HepG2 (cell line): ENCODE measurements at places on chromosomes 7 and 10.
A peak's percentile ranks its signal among the peaks of the same experiment; 100 is the strongest.

DNA sequence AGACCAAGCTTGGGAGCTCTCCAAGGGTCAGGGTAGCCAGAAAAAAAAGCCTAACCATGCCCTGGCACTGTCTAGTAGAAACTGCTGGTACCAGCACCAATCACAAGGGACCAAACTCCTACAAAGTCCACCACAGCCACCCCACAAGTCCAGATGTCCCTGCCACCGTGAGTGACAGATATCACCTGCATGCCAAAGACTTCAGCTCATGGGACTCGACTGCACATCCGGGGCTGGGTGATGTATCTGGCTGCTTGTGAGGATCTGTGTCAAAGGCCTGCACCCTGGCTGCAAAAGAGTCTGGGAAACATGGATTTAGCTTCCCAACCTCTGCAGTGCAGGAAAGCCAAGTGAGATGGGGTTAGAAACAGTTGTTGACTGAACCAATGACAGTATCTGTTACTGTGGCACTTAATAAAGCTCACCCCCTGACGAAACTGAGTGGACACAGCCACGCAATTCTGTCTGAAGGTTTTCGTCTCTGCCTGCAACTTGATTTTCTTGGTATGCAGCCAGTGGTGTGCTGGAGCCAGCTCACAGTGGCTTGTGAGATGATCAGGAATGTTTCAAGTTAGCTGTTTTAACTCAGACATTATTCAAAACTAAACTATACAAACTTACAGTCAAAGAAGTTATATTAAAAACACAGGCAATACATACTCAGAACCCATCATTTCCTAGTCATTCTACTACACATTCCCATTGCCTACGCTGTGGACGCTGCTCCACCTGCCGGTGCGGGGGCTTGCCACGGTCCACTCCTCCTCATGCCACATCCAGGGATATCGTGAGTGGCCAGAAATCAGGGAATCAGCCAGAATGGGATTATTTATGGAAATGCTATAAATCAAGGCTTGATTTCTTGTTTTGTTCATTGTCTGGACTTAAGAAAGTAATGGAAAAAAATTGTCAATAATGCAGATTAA lies 9.2 kb downstream of the ZNF488 start:
- peaks cover 2% of the 10 kb centered on the region; the same call in 1 of the 2 replicates for H3K4me1 ChIP-seq
- DNase-seq: no peak
- no peaks in the 10 kb centered on the region for H3K36me3 ChIP-seq
- no peak overlapping the region for H3K4me3 ChIP-seq

DNA sequence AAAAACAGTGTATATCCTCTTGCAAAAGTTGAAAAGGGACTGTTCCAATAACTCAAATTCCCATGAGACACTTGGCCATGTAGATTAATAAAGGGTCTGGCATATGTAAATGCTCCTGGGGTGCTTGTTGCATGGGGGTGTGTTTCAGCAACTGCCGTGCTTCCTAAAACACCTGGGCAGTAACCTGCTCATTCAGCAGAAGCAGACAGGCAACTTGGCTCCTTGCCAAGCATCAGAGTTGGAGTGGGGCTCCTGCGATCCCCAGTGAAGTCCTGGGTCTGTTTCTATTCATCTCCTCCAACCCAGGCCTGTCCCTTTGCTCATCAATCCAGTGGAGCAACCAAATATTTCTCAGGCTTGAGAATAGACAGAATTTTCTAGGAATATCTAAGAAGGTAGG lies 42.2 kb upstream of the ADAM12 start:
- no peak overlapping the region for H3K27ac ChIP-seq
- no peaks in the 10 kb centered on the region for H3K4me1 ChIP-seq
- no peaks in the 10 kb centered on the region for H3K36me3 ChIP-seq
- no peak overlapping the region for H3K4me3 ChIP-seq

DNA sequence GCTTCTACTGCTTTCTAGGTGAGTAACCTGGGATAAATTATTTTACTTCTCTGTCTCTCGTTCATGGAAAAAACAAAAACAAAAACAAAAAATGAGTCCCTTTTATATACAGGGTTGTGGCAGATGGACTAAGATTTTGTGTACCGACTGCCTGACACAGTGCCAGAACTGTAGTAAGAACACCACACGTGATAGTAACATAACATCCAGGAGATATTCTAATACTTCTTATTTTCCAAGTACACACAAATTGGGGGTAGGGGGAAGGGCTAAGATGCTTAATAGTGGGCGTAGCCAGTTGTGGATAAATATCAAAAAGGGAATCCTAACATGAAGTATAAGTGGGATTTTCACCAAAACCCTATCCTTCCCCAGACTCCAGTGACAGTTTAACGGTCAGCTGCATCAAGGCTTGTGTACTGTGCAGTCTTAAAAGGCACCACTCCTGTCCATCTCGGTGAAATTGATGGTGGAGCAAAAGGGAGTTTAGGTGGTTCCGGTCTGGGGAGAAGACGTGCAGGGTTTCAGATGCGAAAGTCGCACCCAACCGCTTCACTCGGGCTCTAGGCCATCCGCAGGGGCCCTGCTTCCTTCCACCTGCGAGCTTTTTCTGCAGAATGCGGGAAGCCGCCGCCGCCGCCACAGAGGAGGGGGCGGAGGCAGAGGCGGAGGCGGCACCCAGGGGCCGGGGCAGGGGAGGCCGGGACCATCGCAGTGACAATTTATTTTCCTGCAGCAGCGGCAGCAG lies at the start of gene STAMBPL1:
Gene STAMBPL1 (plus strand): TSS at position 712 of the 748 bp plus-strand sequence. CDS start 21,464 bp downstream, outside the sequence.
- H3K4me1 ChIP-seq: peaks cover 20% of the 10 kb centered on the region
- peak within 1 kb of the TSS; percentile 65 for H3K4me3 ChIP-seq

- H3K36me3 ChIP-seq: no peaks in the 10 kb centered on the region
- H3K27ac ChIP-seq: no peak overlapping the region
- H3K27me3 ChIP-seq: peaks cover 2% of the 10 kb centered on the region; the same call in 1 of the 2 replicates
- H3K4me1 ChIP-seq: no peaks in the 10 kb centered on the region
Measured at GRCh38 chr10:28644647-28645046, 32.7 kb upstream of the BAMBI start.

- H3K27ac ChIP-seq: no peak overlapping the region
- no peaks in the 10 kb centered on the region for H3K4me1 ChIP-seq
- H3K36me3 ChIP-seq: no peaks in the 10 kb centered on the region
- peaks cover 3% of the 10 kb centered on the region; the same call in 1 of the 2 replicates for H3K27me3 ChIP-seq
- no peak overlapping the region for H3K4me3 ChIP-seq
Measured at GRCh38 chr7:1697499-1698125, 27.5 kb downstream of the ELFN1 start.

DNA sequence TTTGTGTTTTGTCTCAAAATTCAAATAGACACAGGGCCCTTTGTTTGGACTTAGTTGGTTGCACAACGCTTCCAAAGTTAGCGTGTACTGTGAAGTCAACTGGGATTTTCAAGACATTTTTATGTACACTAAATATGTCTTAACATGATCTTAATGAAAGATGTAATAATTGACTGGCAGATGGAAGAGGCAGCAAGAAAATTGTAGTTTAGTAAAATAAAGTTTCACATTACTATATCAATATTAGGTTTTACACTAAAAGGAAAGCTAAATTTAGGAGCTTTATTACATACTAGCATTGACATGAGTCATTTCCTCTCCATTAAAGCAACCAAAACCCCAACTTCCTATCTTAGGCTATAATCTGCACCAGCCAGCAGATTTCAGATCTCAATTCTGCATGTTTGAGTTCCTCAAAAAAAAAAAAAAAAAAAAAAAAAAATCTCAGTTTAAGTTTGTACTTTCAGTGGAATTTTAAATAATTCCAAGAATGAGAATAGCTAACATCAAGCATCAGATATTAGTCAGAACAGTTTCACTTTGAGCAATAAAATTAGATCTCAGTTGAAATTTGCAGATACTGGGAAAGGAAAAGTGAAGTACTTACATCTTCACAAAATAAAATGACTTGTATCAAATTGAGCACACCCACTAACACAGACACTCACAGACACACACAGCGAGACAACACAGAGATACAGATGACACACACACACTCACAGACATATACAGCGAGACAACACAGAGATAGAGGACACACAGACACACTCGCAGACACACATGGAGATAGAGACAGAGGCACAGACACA lies 346.6 kb upstream of the KLF6 start:
- H3K4me1 ChIP-seq: peaks cover 26% of the 10 kb centered on the region
- no peaks in the 10 kb centered on the region for H3K36me3 ChIP-seq
- H3K27me3 ChIP-seq: no peaks in the 10 kb centered on the region
- no peak overlapping the region for H3K4me3 ChIP-seq
- DNase-seq: no peak

DNA sequence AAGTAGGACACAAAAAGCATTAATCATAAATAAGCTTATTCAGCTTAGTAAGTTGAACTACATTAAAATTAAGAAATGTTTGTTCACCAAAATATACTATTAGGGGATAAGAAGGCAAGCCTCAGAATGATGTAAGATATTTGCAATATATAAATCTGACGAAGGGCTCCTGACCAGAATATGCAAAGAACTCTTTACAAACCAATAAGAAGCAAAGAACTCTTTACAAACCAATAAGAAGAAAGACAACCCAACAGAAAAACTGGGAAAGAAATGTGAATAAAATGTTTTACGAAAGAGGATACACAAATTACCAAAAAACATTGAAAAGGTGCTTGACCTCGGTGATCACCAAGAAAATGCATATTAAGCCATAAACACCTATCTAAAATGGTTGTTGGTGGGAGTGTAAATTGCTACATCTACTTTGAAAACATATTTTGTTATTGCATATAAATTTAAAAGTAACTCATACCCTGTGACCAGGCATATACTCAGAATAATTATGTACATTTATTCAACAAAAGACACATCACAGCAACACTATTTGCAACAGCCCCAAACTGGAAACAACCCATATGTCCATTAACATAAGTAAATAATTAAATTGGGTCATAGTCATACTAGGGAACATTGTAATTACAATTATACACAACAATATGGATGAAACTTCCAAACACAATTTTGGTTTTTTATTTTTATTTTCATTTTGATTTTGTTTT lies 83.3 kb upstream of the CTBP2 start:
- no peaks in the 10 kb centered on the region for H3K4me1 ChIP-seq
- 0 out of 3 replicates have a peak, but pooled peaks cover 4% of the 10 kb centered on the region for H3K27me3 ChIP-seq
- no peaks in the 10 kb centered on the region for H3K36me3 ChIP-seq
- H3K27ac ChIP-seq: no peak overlapping the region

DNA sequence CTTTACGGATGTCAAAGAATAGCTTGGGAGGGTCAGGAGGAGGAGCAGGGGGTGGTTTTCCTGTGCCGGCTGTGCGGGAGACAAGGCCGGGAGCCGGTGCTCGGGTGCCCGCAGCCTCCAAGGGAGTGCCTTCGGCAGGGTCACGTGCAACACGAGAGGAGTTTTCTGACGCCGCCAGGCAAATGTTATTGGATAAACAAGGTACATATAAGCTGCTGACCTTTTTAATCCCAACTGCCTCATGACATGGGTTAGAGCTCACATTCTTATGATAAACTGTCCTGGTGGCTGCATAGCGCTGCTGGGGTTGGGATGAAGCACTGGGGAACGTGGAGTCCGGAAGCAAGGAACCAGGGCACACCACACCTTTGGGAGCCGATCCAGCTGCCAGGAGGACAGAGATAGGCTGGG lies 124.8 kb upstream of the PDLIM1 start:
- H3K4me3 ChIP-seq: no peak overlapping the region
- no peak for DNase-seq
- no peaks in the 10 kb centered on the region for H3K4me1 ChIP-seq
- no peaks in the 10 kb centered on the region for H3K27me3 ChIP-seq
- peaks cover 18% of the 10 kb centered on the region for H3K36me3 ChIP-seq

GRCh38 chr10:86342111-86342863 lies 24.3 kb downstream of the GRID1 start:
- no peaks in the 10 kb centered on the region for H3K36me3 ChIP-seq
- H3K4me3 ChIP-seq: no peak overlapping the region
- peaks cover 44% of the 10 kb centered on the region; the same call in 2 of the 3 replicates for H3K27me3 ChIP-seq
- DNase-seq: no peak
- H3K27ac ChIP-seq: no peak overlapping the region

- H3K4me3 ChIP-seq: no peak overlapping the region
- no peak for DNase-seq
- no peaks in the 10 kb centered on the region for H3K27me3 ChIP-seq
- no peak overlapping the region for H3K27ac ChIP-seq
Measured at GRCh38 chr7:68200051-68200670, 1203.5 kb downstream of the TYW1 start.

DNA sequence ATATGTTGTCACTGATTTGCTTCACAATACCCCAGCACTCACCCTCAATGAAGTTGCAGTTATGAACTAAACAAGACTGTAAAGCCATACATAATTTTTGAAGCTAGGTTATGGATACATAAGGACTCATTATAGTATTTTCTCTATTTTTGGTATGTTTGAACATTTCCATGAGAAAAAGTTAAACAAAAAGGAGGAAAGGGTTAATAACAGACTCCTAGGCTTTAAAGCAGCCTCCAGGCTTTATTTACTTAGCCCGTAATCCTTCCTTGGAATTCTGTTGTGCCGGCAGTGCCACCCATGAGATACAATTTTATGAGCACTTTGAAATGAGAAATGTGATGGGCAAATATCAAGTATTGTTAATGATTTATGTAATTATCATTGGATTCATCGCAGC lies 2.1 kb upstream of the DENND11 start:
- DNase-seq: no peak
- H3K4me3 ChIP-seq: no peak overlapping the region
- H3K27me3 ChIP-seq: peaks cover 19% of the 10 kb centered on the region; the same call in 2 of the 3 replicates
- no peaks in the 10 kb centered on the region for H3K36me3 ChIP-seq

GRCh38 chr7:29350351-29350750 lies 155.8 kb downstream of the CHN2 start:
- DNase-seq: no peak
- H3K36me3 ChIP-seq: peaks cover 9% of the 10 kb centered on the region
- no peak overlapping the region for H3K27ac ChIP-seq
- no peak overlapping the region for H3K4me3 ChIP-seq
- H3K27me3 ChIP-seq: no peaks in the 10 kb centered on the region

- H3K36me3 ChIP-seq: no peaks in the 10 kb centered on the region
- peak overlapping the region; percentile 31 for H3K27ac ChIP-seq
- H3K27me3 ChIP-seq: no peaks in the 10 kb centered on the region
- peaks cover 36% of the 10 kb centered on the region for H3K4me1 ChIP-seq
Measured at GRCh38 chr10:119693262-119693957, 32.4 kb upstream of the INPP5F start.

- no peak for DNase-seq
- peaks cover 20% of the 10 kb centered on the region for H3K36me3 ChIP-seq
- H3K4me3 ChIP-seq: peak overlapping the region; percentile 48
Measured at GRCh38 chr7:963236-964078, 9.0 kb upstream of the ADAP1 start.

DNA sequence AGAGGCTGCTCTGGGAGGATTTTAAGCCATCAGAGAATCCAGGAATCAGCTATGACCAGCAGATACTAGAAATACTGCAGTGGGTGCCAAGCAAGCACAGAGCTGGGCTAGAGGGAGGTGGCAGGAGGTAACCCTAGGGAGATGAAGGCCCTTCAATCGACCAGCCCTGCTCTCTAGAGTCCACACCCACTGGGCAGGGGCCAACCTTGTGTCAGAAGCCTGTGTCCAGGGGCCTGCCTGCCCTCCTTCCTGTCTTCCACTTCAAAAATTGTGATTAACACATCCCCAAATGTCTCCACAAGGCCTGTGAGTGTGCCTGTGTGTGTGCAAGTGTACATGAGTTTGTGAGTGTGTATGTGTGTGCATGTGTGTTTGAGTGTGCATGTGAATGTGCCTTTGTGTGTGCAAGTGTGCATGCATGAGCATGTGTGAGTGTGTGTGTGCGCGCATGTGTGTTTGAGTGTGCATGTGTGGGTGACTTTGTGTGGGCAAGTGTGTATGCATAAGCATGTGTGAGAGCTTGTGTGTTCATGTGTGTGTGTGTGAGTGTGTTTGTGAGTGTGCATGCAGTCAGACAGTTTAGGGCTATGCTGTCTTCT lies 367.7 kb downstream of the SFMBT2 start:
- H3K27me3 ChIP-seq: peaks cover 3% of the 10 kb centered on the region; the same call in 1 of the 3 replicates
- no peak for DNase-seq
- no peaks in the 10 kb centered on the region for H3K4me1 ChIP-seq
- H3K4me3 ChIP-seq: no peak overlapping the region
- H3K36me3 ChIP-seq: no peaks in the 10 kb centered on the region
- no peak overlapping the region for H3K27ac ChIP-seq

- no peaks in the 10 kb centered on the region for H3K27me3 ChIP-seq
- no peak for DNase-seq
- no peaks in the 10 kb centered on the region for H3K4me1 ChIP-seq
- H3K27ac ChIP-seq: no peak overlapping the region
Measured at GRCh38 chr7:105926131-105926530, 36.9 kb upstream of the CDHR3 start.
